ENCODE measurements at places on chromosomes 7 and 10. TPM values are rescaled to one million over a fixed set of nuclear protein-coding genes. Genes with fewer than 3 reads are reported as not detected.

- DNase-seq: no peak
- no peaks in the 10 kb centered on the region for H3K36me3 ChIP-seq
- H3K4me3 ChIP-seq: no peak overlapping the region
- H3K4me1 ChIP-seq: peaks cover 11% of the 10 kb centered on the region
- H3K27me3 ChIP-seq: no peaks in the 10 kb centered on the region
Observed at GRCh38 chr7:116647861-116648260, 24.1 kb upstream of the MET start.

DNA sequence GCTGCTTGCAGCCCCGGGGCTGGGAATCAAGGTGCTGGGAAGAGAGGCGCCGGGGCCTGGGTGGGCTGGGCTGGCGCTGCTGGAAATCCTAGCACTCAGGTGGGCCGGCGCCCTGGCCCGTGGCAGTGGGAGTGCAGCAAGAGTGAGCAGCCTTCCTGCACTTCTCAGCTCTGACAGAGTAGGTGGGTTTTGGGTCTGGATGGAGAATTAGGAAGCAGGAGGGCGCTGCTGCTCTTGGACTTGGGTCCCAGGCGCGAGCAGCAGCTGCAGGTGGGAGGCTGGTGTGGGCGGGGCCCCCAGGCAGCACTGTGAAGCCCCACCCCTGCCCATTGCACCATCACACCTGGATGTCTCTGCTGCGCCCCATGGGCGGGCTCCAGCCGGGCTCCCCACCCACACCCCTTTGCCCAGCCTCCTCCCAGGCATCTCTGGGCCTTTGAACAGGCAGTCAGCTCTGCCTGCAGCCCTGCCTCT lies 6.0 kb downstream of the BRI3 start:
- H3K36me3 ChIP-seq: peaks cover 33% of the 10 kb centered on the region
- H3K4me3 ChIP-seq: no peak overlapping the region
- peaks cover 52% of the 10 kb centered on the region for H3K4me1 ChIP-seq

Gene OR2A7
- polyA plus RNA-seq: 5.5 TPM

Gene HOGA1
- polyA plus RNA-seq: 0.49 TPM

- no peak for DNase-seq
- no peaks in the 10 kb centered on the region for H3K36me3 ChIP-seq
- no peaks in the 10 kb centered on the region for H3K4me1 ChIP-seq
- no peak overlapping the region for H3K27ac ChIP-seq
Observed at GRCh38 chr10:287026-287709, 151.9 kb downstream of the ZMYND11 start.

- no peak overlapping the region for H3K27ac ChIP-seq
- no peaks in the 10 kb centered on the region for H3K36me3 ChIP-seq
- no peak for DNase-seq
Observed at GRCh38 chr10:78868861-78869260, 199.9 kb upstream of the ZMIZ1 start.

- DNase-seq: no peak
- no peaks in the 10 kb centered on the region for H3K36me3 ChIP-seq
- H3K4me1 ChIP-seq: peaks cover 15% of the 10 kb centered on the region
- no peak overlapping the region for H3K27ac ChIP-seq
- peaks cover 5% of the 10 kb centered on the region for H3K27me3 ChIP-seq
Observed at GRCh38 chr7:44185729-44186128, 3.5 kb downstream of the GCK start.

DNA sequence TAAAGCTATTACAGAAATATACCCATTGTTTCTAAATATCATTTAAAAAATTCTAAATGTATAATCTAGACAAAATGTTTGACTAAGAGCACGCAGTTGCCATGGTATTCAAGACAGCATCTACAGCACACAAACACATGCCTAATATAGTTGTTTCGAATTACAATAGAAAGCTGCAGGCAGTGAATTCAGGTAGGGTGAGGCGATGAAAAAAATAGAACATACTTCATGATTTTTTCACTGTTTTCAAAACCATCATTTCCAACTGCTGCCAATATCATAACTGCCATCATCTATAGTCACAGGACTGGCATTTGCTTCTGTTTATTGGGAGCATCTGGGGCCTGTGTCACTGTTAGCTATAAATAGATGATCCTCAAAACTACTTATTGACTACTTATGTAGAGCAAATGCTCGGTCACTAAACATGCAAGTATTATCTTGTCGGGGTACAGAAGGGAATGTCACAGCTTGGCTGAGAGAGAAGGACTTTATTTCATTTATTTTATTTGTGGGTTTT lies 34.4 kb upstream of the OTUD1 start:
- no peak overlapping the region for H3K4me3 ChIP-seq
- no peaks in the 10 kb centered on the region for H3K4me1 ChIP-seq
- no peak for DNase-seq
- H3K27ac ChIP-seq: no peak overlapping the region

- no peak overlapping the region for H3K27ac ChIP-seq
- H3K36me3 ChIP-seq: no peaks in the 10 kb centered on the region
- no peak overlapping the region for H3K4me3 ChIP-seq
- no peaks in the 10 kb centered on the region for H3K4me1 ChIP-seq
- no peaks in the 10 kb centered on the region for H3K27me3 ChIP-seq
- no peak for DNase-seq
Observed at GRCh38 chr10:105042906-105043552, 401.9 kb downstream of the SORCS3 start.

Gene COL13A1
- 0.89 TPM for polyA plus RNA-seq

DNA sequence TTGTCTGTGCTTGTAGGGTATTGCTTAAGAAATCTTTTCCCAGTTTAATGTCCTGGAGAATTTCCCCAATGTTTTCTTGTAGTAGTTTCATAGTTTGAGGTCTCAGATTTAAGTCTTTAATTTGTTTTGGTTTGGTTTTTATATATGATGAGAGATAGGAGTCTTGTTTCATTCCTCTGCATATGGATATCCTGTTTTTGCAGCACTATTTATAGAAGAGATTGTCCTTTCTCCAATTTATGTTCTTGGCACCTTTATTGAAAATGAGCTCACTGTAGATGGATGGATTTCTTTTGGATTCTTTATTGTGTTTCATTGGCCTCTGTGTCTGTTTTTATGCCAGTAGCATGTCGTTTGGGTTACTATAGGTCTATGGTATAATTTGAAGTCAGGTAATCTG lies 20.2 kb downstream of the ADIRF start:
- DNase-seq: no peak
- H3K36me3 ChIP-seq: no peaks in the 10 kb centered on the region
- H3K27me3 ChIP-seq: no peaks in the 10 kb centered on the region

GRCh38 chr7:44876393-44876792 lies 8.9 kb downstream of the PURB start:
- no peaks in the 10 kb centered on the region for H3K36me3 ChIP-seq
- DNase-seq: no peak
- H3K27me3 ChIP-seq: no peaks in the 10 kb centered on the region
- peaks cover 3% of the 10 kb centered on the region for H3K4me1 ChIP-seq
- H3K4me3 ChIP-seq: no peak overlapping the region
- no peak overlapping the region for H3K27ac ChIP-seq

- peaks cover 10% of the 10 kb centered on the region for H3K36me3 ChIP-seq
- H3K27ac ChIP-seq: no peak overlapping the region
- no peak overlapping the region for H3K4me3 ChIP-seq
- no peaks in the 10 kb centered on the region for H3K27me3 ChIP-seq
Observed at GRCh38 chr10:88901984-88902789, 22.1 kb downstream of the STAMBPL1 start.

GRCh38 chr10:27464993-27465392 lies 39.1 kb upstream of the RAB18 start:
- H3K4me1 ChIP-seq: no peaks in the 10 kb centered on the region
- no peaks in the 10 kb centered on the region for H3K36me3 ChIP-seq
- DNase-seq: no peak
- H3K4me3 ChIP-seq: no peak overlapping the region

- no peaks in the 10 kb centered on the region for H3K4me1 ChIP-seq
- H3K27ac ChIP-seq: no peak overlapping the region
- H3K4me3 ChIP-seq: no peak overlapping the region
- no peaks in the 10 kb centered on the region for H3K36me3 ChIP-seq
Observed at GRCh38 chr7:49001610-49002033, 77.3 kb downstream of the CDC14C start.

GRCh38 chr10:101261702-101262101 lies 32.4 kb upstream of the LBX1 start:
- no peaks in the 10 kb centered on the region for H3K4me1 ChIP-seq
- no peak overlapping the region for H3K4me3 ChIP-seq
- no peak overlapping the region for H3K27ac ChIP-seq
- H3K27me3 ChIP-seq: peaks cover 28% of the 10 kb centered on the region
- no peak for DNase-seq

Gene FAM25G
- polyA plus RNA-seq: 10.6 TPM

Gene ITGB8
- 10.9 TPM for polyA plus RNA-seq

Gene TMEM229A
- polyA plus RNA-seq: not detected

Gene PANK1
- polyA plus RNA-seq: 6.8 TPM

- H3K4me1 ChIP-seq: no peaks in the 10 kb centered on the region
- DNase-seq: no peak
- no peak overlapping the region for H3K4me3 ChIP-seq
- no peaks in the 10 kb centered on the region for H3K36me3 ChIP-seq
- H3K27ac ChIP-seq: no peak overlapping the region
- H3K27me3 ChIP-seq: no peaks in the 10 kb centered on the region
Observed at GRCh38 chr7:108178398-108178797, 48.2 kb upstream of the LAMB4 start.

Gene AZGP1
- 1.3 TPM for polyA plus RNA-seq

DNA sequence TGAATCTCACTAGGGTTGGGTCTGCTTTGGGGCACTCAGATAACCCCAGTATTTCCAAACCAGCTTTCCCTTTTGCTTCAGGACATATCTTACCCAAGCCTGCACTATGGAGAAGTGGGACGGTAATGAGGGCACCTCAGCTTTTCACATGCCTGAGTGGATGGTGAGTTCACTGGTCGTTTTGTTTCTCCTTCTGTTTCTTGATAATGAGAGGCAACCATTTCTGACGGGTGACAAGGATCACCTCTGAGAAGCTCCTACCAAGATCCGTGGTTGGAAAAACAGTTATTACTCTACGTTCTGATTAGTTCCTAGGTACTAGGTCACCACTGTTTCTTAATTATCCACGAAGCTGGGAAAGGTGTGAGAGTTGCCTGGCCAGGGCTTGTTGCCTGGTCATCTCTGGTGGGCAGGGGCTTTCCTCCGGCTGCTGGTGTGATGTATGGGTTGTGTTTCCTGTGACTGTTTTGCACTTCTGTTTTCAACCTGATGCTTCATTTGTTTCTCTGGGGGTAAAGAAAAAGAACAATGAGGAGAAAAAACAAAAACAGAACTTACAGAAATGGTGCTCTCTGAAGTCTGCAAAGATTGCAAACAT lies 65.7 kb upstream of the STRIP2 start:
- peaks cover 6% of the 10 kb centered on the region for H3K4me1 ChIP-seq
- no peaks in the 10 kb centered on the region for H3K36me3 ChIP-seq
- H3K4me3 ChIP-seq: no peak overlapping the region

- no peak for DNase-seq
- H3K4me1 ChIP-seq: peaks cover 15% of the 10 kb centered on the region
- no peaks in the 10 kb centered on the region for H3K27me3 ChIP-seq
- H3K36me3 ChIP-seq: peaks cover 11% of the 10 kb centered on the region
Observed at GRCh38 chr7:44755698-44756627, 7.3 kb downstream of the ZMIZ2 start.

Gene PHKG1
- polyA plus RNA-seq: 0.49 TPM
